ENCODE measurements at places on chromosomes 7 and 10.

DNA sequence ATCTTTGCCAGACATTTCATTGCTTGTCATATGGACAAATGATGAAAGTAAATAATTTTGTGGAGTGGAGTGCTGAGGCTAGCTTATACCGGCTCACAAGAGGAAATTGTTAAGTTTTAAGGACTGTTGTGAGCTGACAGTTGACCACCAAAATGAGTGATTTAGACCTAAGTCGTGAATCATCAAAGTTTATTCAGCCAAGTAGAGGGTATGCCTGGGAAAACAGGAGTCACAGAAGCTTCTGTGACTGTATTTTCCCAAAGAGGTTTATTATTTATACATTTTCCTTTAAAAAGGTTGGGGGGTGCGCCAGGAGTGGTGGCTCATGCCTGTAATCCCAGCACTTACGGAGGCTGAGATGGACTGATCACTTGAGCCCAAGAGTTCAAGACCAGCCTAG is 21.8 kb downstream of the MRPS24 start:
- DNase-seq, result no peak

DNA sequence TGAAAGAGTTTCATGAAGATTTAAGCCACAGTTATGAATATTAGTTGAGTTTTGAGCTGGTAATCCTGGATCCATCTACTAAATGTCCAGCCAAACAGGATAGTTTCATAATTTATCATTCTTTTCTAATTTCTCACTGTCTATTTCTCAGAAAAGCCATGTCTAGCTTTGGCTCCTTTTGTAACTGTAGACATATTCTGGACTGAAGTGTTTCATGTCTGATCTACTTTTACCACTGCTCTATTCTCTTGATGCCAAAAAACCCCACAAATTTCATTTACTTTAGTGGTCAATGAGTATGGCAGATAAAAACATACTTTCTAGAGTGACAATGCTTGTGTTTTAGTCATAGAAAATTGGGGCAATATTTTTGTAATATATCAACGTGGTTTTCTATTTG is 61.2 kb downstream of the ICA1 start:
- no peak for DNase-seq

DNA sequence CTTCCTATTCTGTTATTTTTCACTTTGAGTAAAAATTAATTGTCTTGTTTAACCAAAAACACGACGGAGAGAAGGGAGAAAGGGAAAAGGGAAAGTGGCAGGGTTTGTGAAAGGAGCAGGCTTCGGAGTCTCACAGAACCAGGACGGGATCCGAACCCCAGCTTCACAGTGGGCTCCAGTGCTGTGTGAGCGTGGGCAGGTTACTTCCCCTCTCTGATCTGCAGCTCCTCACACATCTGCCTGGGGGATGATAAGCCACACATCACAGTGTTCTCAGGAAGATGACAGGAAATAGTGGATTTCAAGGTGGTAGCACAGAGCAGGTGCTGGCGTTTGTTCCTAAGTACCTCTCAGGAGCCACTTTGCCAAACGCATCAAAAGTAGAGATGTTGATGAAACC is 94.2 kb upstream of the GPR26 start:
- no peak for DNase-seq

DNA sequence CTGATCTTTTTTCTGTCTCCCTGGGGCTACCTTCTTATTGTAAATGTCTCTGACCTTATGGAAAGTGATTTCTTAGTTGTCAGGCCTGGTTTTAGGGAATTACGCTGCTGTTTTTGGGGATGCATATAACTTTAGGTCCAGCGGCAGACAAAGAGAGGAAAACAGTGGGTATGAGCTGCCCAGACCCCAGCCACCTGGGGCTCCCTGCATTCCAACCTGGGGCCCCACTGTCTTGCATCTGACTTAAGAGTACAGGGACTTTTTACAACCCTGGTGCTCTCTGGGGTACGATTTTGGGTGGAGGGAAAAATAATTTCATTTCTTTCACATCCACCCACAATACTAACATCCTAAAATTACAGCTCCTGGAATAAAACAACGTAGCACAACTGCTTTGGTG is 119.4 kb downstream of the PRPF18 start:
- DNase-seq, result no peak

GRCh38 chr10:76002262-76002854 is 570.9 kb downstream of the LRMDA start:
- no peak for DNase-seq

DNA sequence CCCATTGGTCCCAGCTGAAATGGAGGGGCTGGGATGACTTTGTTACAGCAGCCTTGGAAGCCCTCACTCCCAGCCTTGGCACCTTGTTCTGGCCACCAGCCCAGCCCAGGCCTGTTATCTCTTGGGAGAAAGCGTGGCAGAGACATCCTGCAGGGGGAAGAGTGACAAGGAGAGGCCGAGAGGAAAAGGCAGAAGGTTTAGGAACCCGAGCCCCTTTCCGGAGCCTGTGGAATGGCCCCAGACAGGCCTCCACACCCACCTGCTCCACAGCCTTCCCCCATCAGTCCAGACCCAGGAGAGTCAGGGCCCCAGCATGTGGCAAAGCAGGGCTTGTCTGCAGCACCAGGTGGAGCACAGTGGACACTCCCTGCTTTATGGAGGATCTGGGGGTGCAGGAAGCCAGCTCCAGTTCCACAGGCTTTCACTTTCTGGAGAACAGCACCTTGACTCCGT is 24.1 kb upstream of the TRIM8 start:
- DNase-seq, result no peak

DNA sequence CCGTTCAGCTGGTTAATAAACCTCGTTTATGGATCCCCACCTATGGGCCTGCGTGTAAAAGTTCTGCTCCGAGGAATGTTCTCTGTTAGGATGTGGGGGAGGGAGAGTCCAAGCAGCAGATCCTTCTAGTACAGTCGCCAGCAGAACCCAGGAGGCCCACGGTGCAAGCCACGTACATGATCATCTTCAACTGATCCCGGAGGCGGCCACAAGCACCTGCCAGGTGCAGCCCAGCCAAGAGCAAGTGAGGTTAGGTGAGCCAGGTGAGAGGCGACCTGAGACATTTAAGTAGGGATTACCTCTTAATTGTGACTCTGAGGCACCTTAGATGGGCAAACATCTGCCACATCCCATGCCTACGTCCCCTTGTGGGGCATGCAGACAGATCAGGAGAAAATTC is 18.0 kb upstream of the FGFR2 start:
- DNase-seq, result no peak

DNA sequence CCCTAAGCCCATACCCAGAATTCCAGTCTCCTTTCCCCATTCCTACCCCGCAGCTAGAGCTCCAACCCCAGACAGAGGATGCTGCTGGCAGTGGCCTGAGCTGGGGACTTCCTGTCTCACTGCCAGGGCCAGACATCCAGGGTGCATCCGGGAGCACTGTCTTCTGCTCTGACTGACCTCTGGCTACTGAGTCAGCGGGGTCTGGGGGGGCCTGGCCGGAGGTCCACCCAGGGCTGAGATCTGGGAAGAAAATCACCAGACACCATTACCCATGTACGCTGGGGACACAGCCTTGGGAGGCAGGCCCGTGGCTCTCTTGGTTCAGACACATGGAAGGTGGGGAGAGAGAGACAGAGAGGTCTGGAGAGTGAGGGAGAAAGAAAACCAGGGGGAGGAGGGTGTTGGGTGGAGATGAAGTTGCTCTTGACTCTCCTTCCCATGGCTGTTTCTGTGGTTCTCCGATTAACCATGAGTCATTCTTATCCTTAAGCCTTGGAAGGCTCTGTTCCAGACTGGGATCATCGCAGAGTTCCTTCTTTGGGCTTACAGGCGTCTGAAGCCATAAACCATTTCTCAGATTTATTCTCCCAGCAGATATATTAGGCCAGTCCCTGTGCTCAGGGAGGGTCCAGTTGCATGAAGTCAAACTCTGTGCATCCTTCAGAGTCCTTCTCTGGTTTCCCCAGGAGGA is 23.6 kb downstream of the TSPAN15 start:
- DNase-seq, result no peak

- no peak for DNase-seq
These were observed 284.8 kb downstream of the C7orf25 start for GRCh38 chr7:42627101-42627500.

DNA sequence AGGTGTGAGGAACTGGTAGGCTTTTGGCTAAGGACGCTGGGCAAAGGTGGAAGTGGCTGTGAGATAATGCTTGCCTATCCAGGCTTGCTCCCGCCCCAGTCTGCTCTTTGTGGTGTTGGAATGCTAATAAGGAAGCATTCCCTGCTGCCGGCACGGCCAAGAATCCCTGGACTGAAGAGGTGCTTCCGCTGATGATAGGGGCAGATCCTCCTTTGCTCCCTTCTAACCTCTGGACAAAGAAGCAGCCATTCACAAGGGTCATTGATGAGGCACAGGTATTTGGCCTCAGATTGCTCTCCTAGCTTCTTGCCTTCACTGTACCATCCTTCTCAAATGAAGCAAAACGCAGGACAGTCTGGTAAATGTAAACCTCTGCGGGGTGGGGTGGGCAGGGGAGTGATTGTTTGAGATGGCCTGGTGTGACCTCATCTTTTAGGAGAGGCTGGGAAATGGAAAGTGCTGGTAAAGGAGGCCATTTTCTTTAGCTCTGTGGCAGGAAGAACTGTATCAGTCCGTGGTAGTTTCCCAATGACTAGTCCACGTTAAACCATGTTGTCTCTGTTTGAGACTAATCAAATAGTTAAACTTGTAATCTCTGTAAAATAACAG is 1.7 kb downstream of the PGAM1 start:
- DNase-seq, result peak; percentile 29

DNA sequence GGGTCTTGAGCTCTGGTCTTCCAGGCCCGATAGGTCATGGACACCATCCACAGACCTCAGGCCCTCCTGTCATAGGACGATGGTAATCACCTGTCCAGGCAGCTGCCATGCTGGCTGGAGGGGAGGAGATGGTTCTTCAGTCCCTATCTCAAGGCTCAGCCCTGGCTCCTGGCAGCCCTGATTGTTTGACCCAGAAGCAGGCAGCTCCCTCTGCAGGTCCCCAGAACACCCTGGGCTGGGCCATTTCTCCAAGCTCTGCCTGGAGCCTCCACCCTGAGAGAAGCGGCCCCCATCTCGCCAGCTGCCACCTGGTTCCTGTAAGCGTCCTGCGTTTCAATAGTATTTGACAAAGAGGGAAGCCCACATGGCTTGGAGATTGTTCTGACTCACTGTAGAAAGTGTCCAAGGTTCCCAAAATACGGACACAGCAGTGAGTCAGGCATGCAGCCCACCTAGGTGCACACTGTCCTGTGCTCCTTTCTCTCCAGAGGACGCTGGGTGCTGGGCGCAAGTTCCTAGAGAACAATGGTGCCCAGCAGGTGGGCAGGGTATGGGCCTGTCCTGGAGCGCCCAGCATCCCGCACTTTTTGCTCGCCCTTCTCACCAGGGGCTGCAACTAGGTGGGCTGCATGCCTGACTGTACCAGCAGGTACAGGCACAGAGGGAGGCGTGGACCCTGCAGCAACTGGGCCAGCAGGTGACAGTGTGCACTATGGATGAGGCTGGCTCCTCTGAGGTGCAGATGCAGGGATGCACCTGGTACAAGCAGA is 72.4 kb upstream of the EBF3 start:
- no peak for DNase-seq

- DNase-seq, result no peak
These were observed 18.3 kb upstream of the BHLHA15 start for GRCh38 chr7:98192781-98193457.

DNA sequence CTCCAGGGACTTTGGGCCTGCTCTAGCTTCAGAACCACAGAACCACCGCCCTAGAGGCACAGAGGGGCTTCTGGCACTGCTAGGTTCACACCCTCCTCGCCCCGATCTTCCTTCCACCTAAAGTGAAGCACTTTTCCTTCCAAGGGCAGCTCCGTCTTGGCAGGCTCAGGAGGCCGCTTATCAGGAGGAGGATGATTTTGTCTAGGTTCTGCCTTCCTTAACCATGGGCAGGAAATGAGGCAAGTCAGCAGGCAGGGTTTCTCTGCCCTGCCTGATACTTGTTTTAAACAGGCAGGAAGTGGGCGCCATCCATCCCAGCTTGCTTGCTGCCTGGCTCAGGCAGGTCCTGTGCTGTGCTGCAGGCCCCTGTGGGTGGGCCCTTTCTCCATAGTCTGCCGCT is 8.3 kb upstream of the ATP6V0E2 start:
- DNase-seq, result peak; percentile 61

- DNase-seq, result no peak
These were observed 81.0 kb downstream of the SNX10 start for GRCh38 chr7:26372704-26373103.

DNA sequence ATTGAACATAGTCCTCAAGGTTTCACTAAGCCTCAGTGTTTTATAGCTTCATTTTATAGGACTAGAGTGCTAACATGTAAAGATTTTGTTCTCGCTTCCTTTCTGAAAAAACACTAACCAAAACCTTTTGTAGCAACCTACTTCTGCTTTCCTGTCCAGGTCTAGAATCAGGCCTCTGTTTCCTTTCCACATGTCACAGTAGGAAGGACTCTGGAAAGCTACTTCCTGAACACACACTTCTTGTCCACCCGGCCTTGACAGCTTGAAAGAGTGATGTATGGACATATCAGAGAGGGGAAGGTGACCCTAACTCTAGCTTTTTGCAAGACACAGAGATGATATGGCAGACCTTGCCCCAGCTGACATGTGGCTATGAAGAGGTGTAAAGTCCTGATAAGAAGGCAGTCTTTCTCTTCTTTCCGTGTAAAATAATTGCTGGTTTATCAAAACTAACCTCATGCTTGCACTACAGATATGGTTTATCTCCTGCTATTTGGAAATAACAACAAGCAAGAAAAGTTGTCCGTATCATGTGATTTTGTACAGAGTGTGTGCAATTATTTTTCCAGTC is 175.4 kb downstream of the SKAP2 start:
- no peak for DNase-seq

Data from CD4-positive, alpha-beta T cell treated with Interleukin-15 for 4 hours (primary cell).